ENCODE measurements at places on chromosomes 1 and 21. TPM values are rescaled to one million over a fixed set of nuclear protein-coding genes. Genes with fewer than 3 reads are reported as not detected.

MYOG gene
- total RNA-seq: not detected

S100A5 gene
- not detected for total RNA-seq

DNA sequence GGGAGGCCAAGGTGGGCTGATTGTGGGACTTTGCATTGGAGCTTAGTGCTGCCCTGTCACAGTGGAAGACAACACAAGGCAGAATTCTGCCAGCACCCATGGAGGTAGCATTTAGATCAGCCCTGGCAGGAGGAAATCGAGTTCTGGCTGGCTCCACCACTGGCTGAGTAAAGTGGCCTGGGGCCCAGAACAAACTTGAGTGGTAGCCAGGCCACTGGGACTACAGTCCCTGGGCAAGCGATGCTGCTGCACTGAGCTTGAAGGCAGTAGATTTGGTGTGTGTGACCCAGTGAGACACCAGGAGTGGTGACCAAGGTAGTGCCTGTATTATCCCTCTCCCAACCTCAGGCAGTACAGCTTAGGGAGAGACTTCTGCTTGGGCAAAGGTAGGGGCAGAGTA is 22.5 kb upstream of the UHMK1 start:
- no peaks in the 10 kb centered on the region for H3K4me1 ChIP-seq
- no peaks in the 10 kb centered on the region for H3K27me3 ChIP-seq
- no peak for DNase-seq
- no peaks in the 10 kb centered on the region for H3K36me3 ChIP-seq
- no peak overlapping the region for H3K27ac ChIP-seq
- no peak overlapping the region for H3K4me3 ChIP-seq

GRCh38 chr1:151011154-151011850 is 3.1 kb downstream of the PRUNE1 start:
- H3K27me3 ChIP-seq: no peaks in the 10 kb centered on the region
- H3K27ac ChIP-seq: no peak overlapping the region
- H3K36me3 ChIP-seq: no peaks in the 10 kb centered on the region
- no peak for DNase-seq
- peaks cover 48% of the 10 kb centered on the region for H3K4me1 ChIP-seq

MAP3K6 gene
- 80.1 TPM for total RNA-seq

GRCh38 chr1:245255783-245256182 is 101.0 kb downstream of the KIF26B start:
- no peak for DNase-seq
- H3K4me1 ChIP-seq: no peaks in the 10 kb centered on the region
- H3K36me3 ChIP-seq: no peaks in the 10 kb centered on the region
- H3K27ac ChIP-seq: no peak overlapping the region

- H3K4me1 ChIP-seq: no peaks in the 10 kb centered on the region
- H3K27ac ChIP-seq: no peak overlapping the region
- H3K27me3 ChIP-seq: peaks cover 2% of the 10 kb centered on the region
Measured at GRCh38 chr1:44442791-44443190, 37.7 kb downstream of the RNF220 start.

HES5 gene
- total RNA-seq: not detected

- H3K4me3 ChIP-seq: no peak overlapping the region
- DNase-seq: no peak
- H3K27ac ChIP-seq: no peak overlapping the region
- H3K4me1 ChIP-seq: no peaks in the 10 kb centered on the region
- H3K36me3 ChIP-seq: no peaks in the 10 kb centered on the region
Measured at GRCh38 chr1:219385787-219386427, 212.2 kb downstream of the LYPLAL1 start.

DNA sequence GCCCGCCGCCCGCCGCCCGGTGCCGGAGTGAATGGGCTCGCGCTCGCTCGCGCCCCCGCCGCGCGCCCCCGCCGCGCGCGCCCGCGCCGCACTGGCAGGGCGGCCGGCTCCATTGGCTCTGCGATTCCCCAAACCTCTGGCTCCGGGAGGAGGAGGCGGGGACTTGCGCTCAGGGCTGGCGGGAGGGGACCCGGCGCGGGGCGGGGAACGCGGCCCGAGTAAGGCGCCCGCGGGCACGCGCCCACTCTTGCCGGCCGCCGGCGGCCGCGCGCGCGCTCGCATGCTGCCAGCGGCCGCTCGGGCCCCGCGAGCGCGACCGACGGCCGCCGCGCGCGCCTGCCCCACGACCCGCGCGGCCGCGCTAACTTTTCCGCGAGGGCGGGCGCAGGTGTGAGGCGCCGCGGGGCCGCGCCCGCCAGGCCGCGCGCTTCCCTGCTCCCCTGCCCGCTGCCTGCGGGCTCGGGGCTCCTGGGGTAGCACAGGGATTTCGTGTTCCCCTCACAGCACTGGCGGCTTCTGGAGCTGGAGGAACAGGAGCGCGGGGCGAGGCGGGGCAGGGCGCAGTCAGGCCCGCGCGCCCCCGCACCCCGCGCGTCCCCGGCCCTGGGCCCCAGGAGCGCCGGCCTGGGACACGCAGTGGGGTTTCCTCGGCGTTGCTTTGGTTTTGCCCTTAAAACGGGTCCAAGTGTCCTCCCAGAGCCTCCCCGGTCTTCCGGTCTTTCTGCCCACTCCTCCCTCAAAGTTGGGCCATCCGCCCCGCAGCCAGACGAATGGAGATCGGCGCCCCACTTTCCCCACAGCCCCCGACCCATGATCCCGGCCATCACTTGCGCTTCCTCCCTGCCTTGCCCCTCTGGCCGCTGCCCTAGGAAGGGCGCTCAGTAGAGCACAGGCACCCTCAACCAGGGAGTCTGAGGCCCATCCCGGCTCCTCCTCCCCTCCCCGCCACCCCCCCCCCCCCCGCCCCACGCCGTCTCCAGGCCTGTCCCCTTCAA is 101.5 kb downstream of the CASZ1 start:
- H3K4me1 ChIP-seq: peaks cover 48% of the 10 kb centered on the region
- DNase-seq: peak; percentile 94
- no peaks in the 10 kb centered on the region for H3K36me3 ChIP-seq
- peak overlapping the region; percentile 81 for H3K4me3 ChIP-seq

- DNase-seq: no peak
- H3K36me3 ChIP-seq: no peaks in the 10 kb centered on the region
- no peaks in the 10 kb centered on the region for H3K27me3 ChIP-seq
- peaks cover 22% of the 10 kb centered on the region for H3K4me1 ChIP-seq
- peak overlapping the region; percentile 47 for H3K27ac ChIP-seq
Measured at GRCh38 chr1:203038217-203038741, 12.0 kb downstream of the PPFIA4 start.

GRCh38 chr21:46059195-46059594 is 38.7 kb upstream of the COL6A2 start:
- H3K36me3 ChIP-seq: no peaks in the 10 kb centered on the region
- H3K4me1 ChIP-seq: peaks cover 58% of the 10 kb centered on the region
- H3K27ac ChIP-seq: peak overlapping the region; percentile 94

DNA sequence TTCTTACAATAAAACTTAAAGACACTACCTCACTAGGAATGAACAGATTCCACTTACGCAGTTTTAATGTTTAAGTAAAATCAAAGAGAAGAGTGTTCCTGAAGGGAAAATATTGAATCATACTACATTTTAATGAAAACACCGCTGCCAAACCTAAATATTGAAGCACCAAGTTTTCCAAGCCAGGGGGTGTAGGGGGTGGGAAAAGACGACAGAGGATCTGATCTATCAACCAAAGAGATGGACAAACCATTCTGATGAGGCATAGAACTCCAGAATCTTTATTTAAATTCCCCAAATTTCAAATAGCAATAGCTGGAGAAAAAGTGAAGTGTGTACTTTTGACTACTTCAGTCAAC is 1.2 kb downstream of the ELK4 start:
- peak overlapping the region; percentile 86 for H3K4me3 ChIP-seq
- H3K36me3 ChIP-seq: no peaks in the 10 kb centered on the region
- H3K4me1 ChIP-seq: peaks cover 56% of the 10 kb centered on the region
- DNase-seq: no peak
- H3K27me3 ChIP-seq: no peaks in the 10 kb centered on the region
- peak overlapping the region; percentile 98 for H3K27ac ChIP-seq

DNA sequence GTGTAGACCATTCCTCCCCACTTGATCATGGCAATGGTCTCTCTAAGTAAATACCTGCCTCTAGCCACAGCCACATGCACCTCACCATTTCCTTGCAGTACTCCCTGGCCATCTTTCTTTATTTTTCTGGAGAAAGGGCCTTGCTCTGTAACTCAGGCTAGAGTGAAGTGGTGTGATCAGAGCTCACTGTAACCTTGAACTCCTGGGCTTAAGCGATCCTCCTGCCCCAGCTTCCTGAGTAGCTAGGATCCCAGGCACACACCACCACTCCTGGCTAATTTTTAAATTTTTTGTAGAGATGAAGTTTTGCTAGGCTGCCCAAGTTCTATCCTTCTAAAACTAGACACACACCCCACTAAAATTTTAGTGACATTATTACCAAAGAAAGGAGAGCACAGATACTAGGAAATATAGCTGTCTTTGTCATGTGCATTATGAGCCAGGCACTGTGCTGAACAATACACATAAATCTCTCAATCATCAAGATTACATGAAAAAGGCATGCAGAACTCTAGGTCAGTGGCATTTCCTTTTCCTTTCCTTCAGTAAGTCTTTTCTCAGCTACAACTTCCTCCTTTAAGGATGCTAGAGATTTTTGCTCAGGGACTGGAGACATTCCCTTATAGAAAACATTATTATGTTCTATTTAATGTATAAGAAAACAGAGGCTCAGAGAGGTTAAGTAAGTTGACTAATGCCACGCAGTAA is 95.0 kb upstream of the SERBP1 start:
- no peaks in the 10 kb centered on the region for H3K27me3 ChIP-seq
- H3K4me1 ChIP-seq: no peaks in the 10 kb centered on the region
- no peak for DNase-seq
- no peak overlapping the region for H3K27ac ChIP-seq
- H3K36me3 ChIP-seq: no peaks in the 10 kb centered on the region
- H3K4me3 ChIP-seq: no peak overlapping the region

GRCh38 chr1:26853156-26853555 is 9.8 kb upstream of the SFN start:
- H3K4me3 ChIP-seq: no peak overlapping the region
- H3K36me3 ChIP-seq: peaks cover 23% of the 10 kb centered on the region
- DNase-seq: peak; percentile 95
- H3K4me1 ChIP-seq: peaks cover 2% of the 10 kb centered on the region
- no peak overlapping the region for H3K27ac ChIP-seq

DNA sequence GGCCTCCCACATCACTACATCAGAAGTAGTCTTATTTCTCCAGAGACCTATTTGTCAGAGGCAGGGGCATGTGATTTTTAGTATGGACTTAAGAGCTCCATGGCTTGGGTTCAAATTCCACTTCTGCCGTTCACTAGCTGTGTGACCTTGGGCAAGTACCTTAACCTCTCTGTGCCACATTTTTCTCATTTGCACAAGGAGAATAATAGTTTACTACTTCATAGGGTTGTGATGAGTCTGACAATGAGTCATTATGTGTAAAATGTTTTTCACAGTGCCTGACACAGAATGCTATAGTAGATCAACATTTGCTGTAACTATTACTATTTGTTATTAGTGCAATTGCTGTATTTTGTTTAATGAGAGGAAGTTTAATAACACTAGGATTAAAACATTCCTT is 200.6 kb downstream of the PRDM2 start:
- H3K4me3 ChIP-seq: no peak overlapping the region
- no peaks in the 10 kb centered on the region for H3K27me3 ChIP-seq
- DNase-seq: no peak
- H3K36me3 ChIP-seq: no peaks in the 10 kb centered on the region

- H3K27ac ChIP-seq: peak overlapping the region; percentile 74
- no peak for DNase-seq
- H3K36me3 ChIP-seq: no peaks in the 10 kb centered on the region
- H3K4me1 ChIP-seq: peaks cover 21% of the 10 kb centered on the region
Measured at GRCh38 chr1:175200678-175201521, 8.3 kb upstream of the KIAA0040 start.

DNA sequence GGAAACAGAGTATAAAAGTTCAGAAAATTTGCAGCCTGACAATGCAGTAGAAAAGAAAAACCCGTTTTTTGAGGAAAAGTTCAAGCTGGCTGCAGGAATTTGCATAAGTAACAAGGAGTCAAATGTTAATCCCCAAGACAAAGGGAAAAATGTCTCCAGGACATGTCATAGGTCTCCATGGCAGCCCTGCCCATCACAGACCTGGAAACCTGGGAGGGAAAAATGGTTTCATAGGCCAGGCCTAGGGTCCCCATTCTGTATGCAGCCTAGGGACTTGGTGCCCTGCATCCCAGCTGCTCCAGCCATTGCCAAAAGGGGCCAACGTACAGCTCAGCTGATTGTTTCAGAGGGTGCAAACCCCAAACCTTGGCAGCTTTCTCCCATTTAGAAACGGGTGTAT is 3.6 kb upstream of the KCNT2 start:
- no peak overlapping the region for H3K27ac ChIP-seq
- H3K36me3 ChIP-seq: no peaks in the 10 kb centered on the region
- H3K27me3 ChIP-seq: no peaks in the 10 kb centered on the region
- no peak overlapping the region for H3K4me3 ChIP-seq
- peaks cover 25% of the 10 kb centered on the region for H3K4me1 ChIP-seq

DNA sequence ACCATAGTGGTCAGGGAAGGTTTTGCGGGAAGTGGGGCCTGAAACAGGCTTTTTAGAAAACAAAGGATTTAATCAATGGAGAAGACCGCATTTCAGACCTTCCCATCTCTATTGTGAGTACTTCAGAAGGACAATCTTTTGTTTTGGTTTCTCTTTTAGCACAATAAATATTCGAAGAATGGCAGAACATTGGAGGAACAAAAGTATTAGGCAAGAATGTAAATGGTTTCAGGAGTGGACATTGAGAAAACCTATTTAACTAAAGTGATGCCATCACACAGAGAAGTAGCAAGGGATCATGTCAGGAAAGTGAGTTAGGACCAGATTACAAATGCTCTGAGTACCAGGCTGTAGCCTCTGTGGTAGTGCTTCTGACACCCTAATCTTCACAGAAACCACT is 26.8 kb upstream of the UBE2U start:
- peaks cover 8% of the 10 kb centered on the region for H3K36me3 ChIP-seq
- no peak overlapping the region for H3K4me3 ChIP-seq
- no peaks in the 10 kb centered on the region for H3K27me3 ChIP-seq
- H3K4me1 ChIP-seq: no peaks in the 10 kb centered on the region

DNA sequence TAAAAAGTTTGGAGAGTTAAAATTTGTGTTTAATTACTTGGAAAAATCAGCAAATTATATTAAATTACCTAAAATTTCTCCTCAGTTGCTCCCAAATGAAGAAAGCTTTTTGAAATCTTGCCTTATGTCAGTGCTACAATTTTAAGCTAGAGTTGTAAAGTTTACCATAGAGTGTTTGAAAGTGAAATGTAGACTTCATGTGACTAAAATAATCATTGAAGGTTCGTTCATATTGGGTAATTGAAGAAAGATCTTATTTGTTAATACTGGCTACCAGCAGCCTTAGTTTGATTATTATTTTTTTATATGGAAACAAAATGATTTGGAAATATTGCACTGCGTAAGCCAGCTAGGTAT is 4.4 kb downstream of the DYRK1A start:
- H3K4me3 ChIP-seq: no peak overlapping the region
- H3K36me3 ChIP-seq: no peaks in the 10 kb centered on the region
- DNase-seq: no peak

LRRC71 gene
- total RNA-seq: not detected

- H3K27ac ChIP-seq: no peak overlapping the region
- DNase-seq: no peak
- no peaks in the 10 kb centered on the region for H3K36me3 ChIP-seq
- no peak overlapping the region for H3K4me3 ChIP-seq
- no peaks in the 10 kb centered on the region for H3K27me3 ChIP-seq
Measured at GRCh38 chr21:25161571-25161970, 445.7 kb downstream of the MRPL39 start.

Measured in esophagus muscularis mucosa (tissue), 4 donors.